ENCODE measurements at places on chromosomes 1 and 21.

GRCh38 chr1:229579059-229579673 lies 20.7 kb upstream of the ABCB10 start:
- DNase-seq: peak; percentile 39

DNA sequence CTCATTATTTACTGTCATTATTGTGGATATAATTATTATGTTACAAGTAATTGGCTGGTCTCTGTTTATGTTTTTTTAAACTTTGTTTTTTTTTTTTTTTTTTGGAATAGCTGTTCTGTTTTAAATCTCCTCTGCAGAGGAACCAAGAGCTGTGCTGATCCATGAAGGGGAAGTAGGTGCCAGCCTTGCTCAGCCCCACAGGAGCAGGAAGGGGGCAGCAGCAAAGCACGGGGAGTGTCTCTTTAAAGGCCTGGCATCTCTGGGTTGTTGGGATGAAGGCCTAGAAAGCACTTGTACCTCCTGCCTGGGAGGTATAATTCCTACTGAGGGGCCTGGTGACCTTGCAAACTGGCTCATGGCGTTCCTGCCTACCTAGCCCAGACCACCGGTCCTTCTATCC lies 2.5 kb upstream of the GRHL3 start:
- no peak for DNase-seq

- no peak for DNase-seq
Observed at GRCh38 chr1:183810121-183810520, 5.2 kb downstream of the RGL1 start.

- DNase-seq: no peak
Observed at GRCh38 chr1:232872738-232873137, 67.5 kb downstream of the MAP10 start.

GRCh38 chr1:16631248-16632043 lies 18.1 kb upstream of the NBPF1 start:
- DNase-seq: no peak

- DNase-seq: no peak
Observed at GRCh38 chr1:156479093-156480015, 21.2 kb downstream of the MEF2D start.

DNA sequence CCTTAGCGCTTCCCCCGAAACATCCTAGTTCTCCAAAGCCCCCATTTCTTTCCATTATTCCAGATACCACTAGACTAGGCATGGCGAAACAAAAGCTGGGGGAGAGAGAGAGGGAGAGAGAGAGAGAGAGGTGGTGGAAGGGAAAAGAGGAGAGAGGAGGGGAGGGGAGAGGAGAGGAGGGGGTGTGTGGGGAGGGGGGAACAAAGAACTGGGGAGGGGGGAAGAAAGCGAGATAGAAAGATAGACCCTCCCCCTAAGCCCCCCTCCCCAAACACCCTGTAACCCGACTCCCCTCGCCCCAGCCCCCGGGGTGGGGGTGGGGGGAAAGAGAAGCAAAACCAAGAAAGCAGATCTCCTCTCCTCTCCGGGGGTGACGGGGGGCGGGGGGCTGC lies 352 bp downstream of the MEX3A start:
- DNase-seq: no peak

GRCh38 chr1:20742671-20743070 lies 10.2 kb upstream of the SH2D5 start:
- DNase-seq: no peak

DNA sequence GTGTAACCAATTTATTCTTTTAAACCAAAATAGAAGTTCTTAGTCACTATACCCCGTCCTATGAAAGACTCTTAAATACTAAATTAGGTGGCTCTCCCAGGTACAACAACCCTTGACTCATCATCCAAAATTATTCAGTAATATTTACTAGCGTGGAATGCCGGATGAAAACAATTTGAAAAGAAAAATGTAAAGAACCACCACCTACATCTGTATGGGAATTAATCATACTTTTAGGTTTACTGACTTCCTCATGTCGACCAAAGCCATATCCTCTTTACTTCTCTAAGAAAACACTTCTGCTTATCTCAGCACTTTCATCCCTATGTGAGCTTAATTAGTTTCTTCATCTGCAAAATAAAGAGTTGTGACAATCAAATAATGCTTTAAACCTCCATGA lies 139.6 kb downstream of the AKT3 start:
- no peak for DNase-seq

GRCh38 chr1:208189183-208189582 lies 55.0 kb downstream of the PLXNA2 start:
- DNase-seq: no peak

DNA sequence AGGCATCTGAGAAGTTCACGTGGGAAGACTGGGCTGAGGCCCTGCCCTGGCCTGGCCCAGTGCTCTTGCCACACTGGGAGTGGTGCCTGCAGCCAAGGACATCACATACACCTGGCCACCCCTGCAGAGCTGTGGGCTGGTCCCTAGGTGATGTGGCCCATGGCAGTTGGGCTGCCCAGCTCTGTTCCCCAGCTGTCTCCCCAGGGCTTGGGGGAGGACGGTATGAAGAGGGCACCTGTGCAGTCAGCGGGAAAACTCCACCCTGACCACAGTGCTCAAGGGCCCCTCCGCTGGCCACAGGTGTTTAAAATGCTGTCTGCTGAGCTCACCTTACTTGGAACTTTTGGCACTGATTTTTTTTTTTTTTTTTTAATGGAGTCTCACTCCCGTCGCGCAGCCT lies 120.4 kb upstream of the SLC25A33 start:
- no peak for DNase-seq

- DNase-seq: no peak
Observed at GRCh38 chr1:203657748-203658134, 31.1 kb downstream of the ATP2B4 start.

GRCh38 chr1:105083611-105084010 lies 1333.9 kb downstream of the AMY1C start:
- DNase-seq: no peak

GRCh38 chr1:192256674-192257334 lies 60.0 kb upstream of the RGS21 start:
- no peak for DNase-seq

- DNase-seq: peak; percentile 96
Observed at GRCh38 chr1:43666608-43667007, 16.7 kb downstream of the KDM4A start.

DNA sequence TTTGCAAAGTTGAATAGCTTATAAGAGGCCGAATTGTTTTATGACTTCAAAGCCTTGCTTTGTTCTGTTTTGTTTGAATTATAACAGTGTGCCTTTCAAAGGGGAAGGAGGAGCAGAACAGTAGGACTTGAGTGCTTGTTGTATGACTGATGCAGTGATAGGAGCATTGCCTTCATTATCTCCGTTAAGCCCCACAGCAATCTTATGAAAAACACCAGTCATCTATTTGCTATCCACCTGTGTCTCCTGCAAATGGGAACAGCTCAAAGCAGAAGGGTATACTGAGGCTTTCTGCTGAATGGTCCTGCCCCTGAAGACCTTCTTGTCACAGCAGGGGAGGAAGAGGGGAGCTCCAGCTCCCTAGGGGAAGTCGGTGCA lies 127.5 kb downstream of the RNF220 start:
- DNase-seq: no peak

- DNase-seq: no peak
Observed at GRCh38 chr1:245779797-245780755, 625.3 kb downstream of the KIF26B start.

DNA sequence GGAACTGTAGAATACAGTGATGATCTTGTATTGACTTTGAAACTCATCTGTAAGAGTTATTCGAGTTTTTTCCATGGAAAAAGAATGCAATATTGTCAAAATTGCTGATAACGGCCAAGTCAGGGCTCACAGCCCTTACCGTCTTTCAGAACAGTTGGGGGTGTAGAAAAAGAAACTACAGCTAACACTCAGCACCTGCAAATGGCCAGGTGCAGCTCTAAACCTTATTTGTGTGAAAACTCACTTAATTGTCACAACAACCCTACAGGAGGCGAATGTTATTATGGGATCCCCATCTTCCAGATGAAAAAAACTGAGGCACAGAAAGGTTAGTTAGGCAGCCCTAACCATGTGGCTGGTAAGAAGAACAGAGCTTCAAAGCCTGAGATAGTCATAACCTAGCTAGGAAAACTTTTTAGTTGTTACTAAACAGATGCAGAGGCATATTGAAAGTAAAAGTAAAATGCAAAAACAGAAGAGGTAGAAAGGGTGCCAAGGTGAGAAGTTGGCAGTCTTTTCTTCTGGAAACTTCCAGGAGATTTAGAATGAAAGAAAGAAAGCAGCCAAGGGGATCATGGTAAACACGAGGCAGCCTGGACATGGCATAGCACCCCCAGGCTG lies 76.4 kb downstream of the DSCAM start:
- no peak for DNase-seq

DNA sequence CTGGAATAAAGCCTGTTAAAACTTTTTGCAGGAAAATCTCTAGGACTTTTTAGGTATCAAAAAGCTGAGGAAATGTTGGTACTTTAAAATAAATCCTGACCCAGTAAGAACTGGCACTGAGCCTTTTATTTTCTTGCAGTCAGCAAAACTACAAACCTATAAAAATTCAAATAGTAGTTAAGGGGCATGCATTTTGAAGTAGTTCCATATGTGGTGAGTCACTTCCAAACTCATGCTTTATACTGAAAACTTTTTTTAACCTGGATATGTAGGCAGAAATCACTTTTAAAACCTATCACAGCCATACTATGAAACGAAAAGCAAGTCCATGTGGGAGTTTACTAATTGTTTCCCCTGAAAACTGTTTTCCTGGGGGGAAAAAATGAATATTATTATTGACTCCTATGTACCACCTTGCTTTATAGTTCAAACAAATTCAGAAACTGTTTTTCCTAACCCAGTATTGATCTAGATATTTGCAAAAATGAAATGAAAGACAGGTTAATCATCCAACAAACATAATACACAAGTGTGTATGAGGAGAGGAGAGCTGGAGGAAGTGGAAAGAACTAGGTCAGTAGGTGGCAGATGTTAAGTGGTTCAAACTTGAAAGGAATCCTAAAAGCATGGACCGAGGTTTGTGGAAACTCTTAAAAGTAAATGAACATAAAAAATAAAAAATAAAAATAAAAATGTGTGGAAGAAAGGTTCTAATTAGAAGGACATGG lies 30.5 kb downstream of the NRIP1 start:
- peak; percentile 19 for DNase-seq

DNA sequence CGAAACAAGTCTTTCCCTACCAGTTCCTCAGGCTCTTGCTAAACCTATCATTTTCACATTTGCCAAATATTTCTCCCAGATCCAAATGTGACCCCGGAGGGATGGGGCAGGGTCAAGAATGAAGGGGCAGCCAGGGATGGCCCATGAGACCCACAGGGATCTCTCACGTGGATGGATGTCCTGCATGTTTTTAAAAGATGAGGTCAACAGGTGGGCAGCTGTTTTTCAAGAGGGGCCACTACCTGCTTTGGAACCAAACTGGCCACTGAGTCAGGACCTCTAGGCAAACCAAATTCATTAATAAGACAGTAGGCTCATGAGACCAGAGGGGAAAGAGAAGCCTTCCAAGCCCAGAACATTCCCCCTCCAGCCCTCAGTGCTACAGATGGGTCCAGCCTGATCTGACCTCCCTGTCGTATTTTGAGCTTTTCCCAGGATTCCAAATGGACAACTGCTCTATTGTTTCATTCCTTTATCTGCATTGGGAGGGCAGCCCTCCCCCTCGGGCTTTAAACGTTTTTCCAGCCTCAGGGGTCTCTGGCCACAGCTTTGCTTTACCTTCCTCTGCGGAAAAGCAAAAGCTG lies 252.5 kb upstream of the IRF2BP2 start:
- DNase-seq: no peak

DNA sequence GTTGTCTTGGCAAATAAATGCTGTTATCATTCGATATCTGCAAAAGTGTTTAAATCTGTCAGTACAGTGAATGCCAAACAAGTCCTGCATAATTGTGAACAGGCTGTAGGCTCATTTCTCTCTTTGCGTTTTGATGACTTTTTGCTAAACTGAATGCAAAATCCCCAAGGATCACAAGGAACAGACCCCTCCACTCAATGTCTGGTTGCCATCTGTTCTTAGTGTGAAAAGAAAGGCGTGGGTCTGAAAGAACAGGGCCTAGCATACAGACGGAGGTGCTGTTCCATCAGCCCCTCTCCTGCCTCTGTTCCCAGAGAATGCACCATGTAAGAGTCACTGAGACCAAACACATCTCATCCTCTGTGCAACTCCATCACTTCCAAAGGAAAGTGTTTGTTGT lies 40.4 kb downstream of the EIF2B3 start:
- no peak for DNase-seq

DNA sequence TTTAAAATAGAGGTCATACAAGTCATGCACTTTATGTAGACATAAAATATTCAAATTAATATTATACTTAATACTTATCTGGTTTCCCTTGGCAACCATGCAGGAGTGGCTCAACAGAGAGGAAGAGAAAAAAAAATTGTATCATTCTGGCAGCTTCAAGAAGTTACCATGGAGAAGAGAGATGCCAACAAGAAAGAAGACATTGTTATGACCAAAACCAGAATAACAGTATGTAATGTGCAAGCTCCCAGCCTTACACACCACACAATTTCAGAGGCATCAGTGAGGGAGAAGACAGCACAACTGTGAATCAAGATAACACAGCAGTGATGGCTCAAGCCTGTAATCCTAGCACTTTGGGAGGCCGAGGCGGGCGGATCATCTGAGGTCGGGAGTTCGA lies 49.1 kb upstream of the RCOR3 start:
- no peak for DNase-seq

- no peak for DNase-seq
Observed at GRCh38 chr1:227317011-227317451, 1.3 kb downstream of the CDC42BPA start.

- no peak for DNase-seq
Observed at GRCh38 chr1:154306151-154306550, 14.7 kb upstream of the AQP10 start.

DNA sequence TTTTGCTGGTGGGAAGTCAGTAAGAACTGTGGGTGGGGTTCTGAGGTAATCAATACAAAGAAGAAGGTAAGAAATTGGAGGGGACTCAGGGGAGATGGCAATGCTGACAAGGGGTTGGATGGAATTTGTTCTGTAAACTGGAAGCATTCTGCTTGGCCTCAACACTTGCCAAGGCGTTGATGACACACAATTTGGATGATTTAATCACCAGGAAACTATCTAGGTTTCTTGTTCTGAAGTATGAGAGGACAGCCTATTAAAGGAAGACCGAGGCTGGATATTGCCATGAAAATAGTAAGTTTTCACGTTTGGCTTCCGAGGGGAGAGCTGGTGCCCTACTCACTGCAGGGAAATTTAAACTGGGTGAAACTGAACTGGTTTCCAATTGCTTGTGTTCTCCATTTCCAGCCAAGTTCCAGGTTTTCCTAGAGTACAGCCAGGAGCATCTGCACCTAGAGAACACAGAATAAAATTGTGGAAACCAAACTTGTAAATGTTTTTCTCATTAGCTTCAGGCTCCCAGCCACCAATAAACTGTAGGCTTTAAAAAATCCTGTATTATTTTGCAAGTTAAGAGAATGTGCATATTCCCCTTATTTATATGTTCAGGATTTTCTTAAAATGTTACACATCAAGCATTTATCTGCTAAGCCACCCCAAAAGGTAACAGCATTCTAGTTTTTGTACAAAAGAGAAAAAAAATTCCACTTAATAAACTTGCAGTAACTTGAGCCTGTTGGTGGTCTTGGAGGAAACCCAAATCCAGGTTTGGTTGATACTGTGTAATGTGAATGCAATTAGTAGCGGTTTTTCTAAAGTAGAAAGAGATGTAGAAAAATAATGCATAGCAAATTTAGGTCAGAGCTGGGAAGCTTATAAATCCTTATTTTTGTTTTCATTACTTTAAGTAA lies 53.8 kb downstream of the ROR1 start:
- peak; percentile 37 for DNase-seq
